ENCODE measurements at places on chromosomes 5 and 9.

GRCh38 chr9:128203707-128204551 is 750 bp downstream of the DNM1 start:
- no peak for DNase-seq

DNA sequence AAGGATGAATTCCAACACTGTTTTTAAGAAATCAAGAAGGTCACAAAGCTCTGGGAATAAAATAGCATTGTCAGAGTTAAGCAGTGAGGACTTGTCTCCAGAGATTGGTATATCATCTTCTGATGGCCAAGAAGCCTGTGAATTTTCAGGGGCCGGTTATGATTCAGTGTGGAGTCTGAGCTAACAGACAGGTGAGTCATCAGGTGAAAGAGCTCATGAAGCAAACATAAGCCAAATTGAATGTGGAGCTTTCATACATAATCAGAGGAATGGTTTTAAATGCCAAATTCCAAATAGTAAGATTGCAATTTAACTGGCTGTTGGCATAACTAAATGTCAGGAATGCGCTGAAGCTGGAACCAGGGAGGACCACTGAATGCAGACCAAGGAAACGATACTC is 494.2 kb downstream of the MTRR start:
- DNase-seq: no peak

- no peak for DNase-seq
Observed at GRCh38 chr5:121273833-121274433, 577.7 kb upstream of the FTMT start.

GRCh38 chr5:6950250-6950649 is 237.0 kb downstream of the TENT4A start:
- no peak for DNase-seq

DNA sequence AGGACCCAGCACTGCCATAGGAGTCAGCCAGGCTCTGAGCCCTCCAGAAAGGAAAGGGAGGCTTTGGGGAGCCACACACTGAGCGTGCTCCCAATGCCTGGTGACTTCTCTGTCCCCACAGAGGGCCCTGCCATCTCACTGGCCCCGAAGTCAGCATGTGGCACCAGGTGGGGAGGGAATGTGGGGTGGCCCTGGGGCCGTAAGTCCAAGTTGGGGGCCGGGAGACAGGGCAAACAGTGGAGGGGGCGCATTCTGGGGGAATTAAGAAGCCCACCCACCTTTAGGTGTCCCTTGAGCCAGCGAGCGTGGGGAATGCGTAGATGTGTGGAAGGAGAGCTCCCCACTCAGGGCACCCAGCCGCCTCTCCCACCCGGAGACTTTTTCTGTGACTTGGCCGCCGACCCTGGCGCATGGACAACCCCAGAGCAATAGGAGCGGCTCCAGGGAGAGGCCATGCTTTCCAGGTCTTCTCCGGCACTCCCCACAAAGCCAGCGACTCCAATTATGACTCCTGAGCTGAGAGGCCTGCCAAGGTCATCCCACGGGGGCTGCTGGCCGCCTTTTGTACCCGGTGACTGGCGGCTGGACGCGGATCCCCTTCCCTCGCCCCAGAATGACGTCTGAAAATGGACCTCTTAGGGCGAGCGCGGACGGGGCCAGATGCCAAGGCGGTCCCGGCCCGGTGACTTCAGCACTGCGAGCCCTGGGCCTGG is 9.8 kb downstream of the IRX1 start:
- DNase-seq: no peak

GRCh38 chr9:114860187-114860586 is 54.3 kb upstream of the TNFSF15 start:
- no peak for DNase-seq

DNA sequence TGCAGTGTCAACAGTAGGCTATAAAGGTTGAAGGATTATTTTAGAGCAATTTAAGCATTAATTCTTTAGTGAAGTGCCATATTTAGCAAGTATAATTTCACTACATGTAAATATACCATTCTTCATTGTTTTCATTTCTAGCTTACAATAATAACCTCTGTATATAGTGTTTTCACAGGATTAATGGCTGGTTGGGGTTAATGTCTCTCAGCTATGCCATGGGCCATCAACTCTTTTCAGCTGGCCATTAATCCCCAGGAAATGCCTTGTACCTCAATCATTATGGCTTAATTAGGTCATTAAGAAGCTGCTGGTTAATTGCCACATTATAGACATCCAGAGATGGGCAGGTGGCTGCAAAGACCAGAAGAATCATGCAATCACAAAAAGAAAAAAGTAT is 715.1 kb downstream of the MAT2B start:
- DNase-seq: no peak

DNA sequence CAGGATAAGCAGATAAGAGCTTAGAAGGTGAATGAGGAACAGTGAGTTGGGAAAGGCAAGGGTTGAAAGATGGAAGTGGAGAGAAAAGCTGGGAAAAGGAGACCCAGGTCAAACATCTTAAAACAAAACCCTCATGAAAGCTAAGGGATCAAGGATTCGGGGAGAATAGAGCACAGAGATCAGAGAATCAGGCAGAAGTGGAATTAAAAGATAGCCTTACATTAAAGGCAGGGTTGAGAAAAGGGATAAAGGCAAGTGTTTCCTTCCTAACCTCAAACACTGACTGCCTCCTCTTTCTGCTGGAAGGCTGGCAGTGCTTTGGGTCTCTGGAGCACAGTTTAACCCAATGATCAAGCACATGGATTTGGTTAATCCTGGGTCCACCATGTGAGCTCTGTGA is 28.7 kb upstream of the ACTBL2 start:
- DNase-seq: no peak

DNA sequence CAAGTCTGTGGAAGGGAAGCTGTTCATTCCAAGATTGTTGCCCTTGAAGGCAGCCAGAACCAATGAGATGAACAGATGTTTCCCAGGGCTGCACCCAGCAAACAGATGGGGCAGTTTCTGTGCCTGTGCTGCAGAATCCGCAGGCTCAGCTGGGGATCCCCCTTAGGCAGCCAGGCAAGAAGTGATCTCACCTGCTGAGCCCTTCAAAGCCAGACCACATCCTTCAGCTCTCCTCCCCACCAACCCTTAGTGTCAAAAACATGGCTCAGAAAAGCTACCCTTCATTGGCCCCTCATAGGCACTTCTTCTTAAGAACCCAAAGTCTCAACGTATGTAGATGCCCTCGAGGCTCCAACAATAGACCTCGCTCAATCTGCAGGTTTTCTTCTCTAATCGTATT is 626.7 kb downstream of the CCDC171 start:
- no peak for DNase-seq

DNA sequence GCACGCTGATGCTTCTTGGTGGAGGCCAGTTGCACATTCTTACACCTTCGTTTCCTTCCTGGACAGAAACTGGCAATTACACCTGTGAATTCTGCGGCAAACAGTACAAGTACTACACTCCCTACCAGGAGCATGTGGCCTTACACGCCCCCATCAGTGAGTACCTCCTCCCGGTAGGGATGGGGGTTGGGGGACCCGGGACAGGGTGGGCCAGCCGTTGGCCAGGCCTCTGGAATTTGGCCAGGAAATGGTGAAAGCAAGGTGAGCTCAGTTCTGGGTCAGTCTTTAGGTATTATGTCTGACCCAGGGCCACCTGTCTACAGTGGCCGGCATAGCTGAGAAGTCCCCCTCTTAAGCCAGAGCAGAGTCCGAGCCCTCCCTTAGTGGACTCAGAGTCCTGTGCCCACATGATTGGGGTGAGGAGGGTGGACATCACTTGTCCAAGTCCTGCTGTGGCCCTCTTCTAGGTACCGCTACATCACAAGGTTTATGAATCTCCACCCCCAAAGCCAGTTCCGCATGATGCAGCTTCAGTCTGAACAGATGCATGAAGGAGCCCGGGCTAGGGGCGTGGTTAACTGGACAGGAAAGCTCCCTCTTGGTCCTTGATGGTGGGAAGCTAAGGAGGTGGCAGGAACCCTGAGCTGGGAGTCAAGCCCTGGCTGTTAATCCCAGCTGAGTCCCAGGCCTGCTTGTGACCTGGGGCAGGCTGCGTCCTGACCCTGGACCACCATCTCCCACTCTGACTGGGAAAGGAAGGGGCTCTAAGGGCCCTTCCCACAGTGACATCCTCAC is 61.3 kb downstream of the AMBP start:
- DNase-seq: no peak

GRCh38 chr5:11588803-11589202 is 315.4 kb downstream of the CTNND2 start:
- no peak for DNase-seq

DNA sequence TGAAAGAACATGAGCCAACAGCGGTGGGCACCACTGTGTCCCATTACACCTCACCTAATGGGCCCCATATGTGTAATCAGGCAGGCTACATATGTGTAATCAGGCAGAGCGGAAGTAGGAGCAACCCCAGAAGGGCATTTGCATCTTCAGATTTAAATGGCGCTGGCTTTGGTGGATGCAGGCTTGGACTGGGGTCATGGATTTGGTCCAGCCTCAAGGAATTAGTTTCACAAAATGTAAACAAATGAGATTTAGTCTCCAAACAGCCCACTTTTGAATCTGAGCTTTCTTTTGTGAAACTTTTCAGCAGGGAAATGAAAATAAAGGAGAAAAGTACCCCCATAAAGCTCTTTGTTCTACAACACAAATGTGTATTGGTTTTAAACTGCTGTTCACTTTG is 161.3 kb downstream of the LPAR1 start:
- DNase-seq: no peak

- DNase-seq: no peak
Observed at GRCh38 chr5:167233507-167234220, 1057.8 kb upstream of the WWC1 start.

DNA sequence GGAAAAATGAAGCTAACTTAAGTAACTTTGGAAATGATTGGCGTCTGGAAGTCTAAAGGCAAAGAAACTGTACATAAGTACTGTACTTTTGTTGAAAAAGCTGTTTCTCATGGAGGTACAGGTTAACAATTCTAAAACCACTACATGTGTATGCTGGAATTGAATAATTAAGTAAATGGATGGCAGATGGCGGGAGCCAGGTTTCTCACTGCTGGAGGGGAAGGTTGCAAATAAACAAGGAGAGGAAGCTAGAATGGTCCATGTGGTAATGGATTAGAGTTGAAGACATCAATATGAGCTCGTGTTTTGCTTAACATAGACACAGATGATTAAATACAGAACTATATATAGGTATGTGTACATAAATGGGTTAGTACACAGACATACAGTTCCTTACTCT is 43.2 kb upstream of the ASTN2 start:
- DNase-seq: no peak

GRCh38 chr9:27572566-27572917 is 739 bp downstream of the C9orf72 start:
- DNase-seq: peak; percentile 4

GRCh38 chr5:83354958-83355357 is 116.6 kb upstream of the VCAN start:
- no peak for DNase-seq

DNA sequence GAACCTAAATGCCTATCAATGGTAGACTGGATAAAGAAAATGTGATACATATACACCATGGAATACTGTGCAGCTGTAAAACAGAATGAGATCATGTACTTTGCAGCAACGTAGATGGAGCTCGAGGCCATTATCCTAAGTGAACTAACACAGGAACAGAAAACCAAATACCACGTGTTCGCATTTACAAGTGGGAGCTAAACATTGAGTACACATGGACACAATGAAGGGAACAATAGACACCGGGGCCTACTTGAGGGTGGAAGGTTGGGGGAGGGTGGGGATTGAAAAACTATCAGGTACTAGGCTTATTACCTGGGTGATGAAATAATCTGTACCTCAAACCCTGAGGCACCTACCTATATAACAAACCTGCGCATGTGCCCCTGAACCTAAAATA is 22.4 kb upstream of the DEPDC1B start:
- DNase-seq: no peak

DNA sequence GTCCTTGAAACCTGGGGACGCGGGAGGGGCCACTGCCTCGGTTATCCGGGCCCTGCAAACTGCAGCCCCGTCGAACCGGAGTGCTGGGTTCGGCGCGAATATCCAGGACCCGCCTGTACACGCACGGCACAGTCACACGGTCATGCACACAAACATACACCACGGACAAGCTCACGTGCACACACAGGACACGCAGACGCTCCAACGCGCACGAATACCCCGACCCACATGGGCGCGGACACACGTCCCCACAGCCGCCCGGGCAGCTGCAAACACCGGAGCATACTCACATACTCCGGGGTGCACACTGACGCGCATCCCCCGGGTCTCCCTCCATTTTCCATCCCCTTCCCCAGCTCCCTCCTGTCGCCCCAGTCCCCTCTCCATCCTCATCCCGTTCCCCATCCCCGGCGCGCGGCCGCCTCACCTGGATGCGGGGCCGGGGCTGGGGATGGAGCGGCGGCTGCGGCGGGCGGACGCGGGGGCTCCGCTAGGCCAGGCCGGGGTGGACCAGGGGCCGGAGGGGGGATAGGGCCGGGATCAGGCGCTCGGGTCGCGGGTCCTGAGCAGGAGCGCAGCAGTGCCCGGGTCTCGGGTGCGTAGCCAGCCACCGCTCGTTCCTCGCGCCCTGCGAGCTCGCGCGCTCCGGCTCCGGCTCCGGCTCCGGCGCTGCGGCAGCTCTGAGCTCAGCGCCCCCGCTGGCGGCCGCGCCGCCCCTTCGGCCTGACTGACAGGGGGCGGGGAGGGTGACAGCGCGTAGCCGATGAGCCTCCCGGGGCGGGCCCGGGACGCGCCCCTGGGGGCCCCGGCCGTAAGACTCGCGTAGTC is at the start of the genes EIF4E1B and SNCB:
Gene EIF4E1B, plus strand, starts transcription at position 823 of the 828 bp plus-strand sequence. CDS start 12,113 bp downstream, outside the sequence.
Gene SNCB, minus strand, starts transcription at position 682 of the 828 bp plus-strand sequence. CDS start 880 bp downstream, outside the sequence.
- DNase-seq: no peak

GRCh38 chr5:175816348-175816747 is 55.0 kb upstream of the CPLX2 start:
- DNase-seq: no peak

- no peak for DNase-seq
Observed at GRCh38 chr5:67093279-67093678, 103.3 kb downstream of the CD180 start.

GRCh38 chr5:115977988-115978387 is 15.7 kb downstream of the LVRN start:
- DNase-seq: no peak

DNA sequence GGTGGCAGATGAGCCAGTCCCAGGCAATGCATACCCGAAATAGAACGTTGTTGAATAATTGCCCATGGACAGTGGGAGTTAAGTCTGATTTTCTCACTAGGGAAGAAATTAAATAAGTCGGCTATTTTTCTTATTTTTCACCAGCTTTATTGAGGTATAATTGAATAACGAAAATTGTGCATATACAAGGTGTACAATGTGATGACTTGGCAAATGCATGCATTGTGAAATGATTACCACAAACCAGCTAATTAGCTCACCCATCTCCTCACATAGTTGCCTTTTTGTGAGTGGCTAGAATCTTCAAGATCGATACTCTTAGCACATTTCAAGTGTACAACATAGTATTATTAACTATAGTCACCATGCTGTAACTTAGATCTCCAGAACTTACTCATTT is 249.6 kb downstream of the ROR2 start:
- no peak for DNase-seq

DNA sequence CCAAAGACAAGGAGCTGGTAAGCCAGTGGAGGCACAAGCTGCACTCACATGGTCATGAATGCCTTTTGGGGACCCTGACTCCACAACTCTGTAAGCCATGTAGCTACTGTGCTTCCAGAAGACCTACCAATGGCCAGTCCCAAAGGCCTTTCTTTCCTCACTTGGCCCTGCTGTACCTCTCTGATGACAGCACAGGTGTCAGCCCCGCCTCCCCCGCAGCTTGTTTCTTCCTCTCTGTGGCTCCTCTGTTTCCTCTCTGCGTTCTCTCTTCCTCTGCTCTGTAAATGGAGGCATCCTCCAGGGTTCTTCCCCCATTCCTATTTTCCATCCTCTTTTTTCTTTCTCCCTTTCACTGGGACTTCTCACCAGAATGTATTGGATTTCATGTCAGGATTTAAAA is 26.7 kb downstream of the SH3TC2 start:
- no peak for DNase-seq

Measured in esophagus squamous epithelium (tissue), 5 donors.